Stimulated activated CD4-positive, alpha-beta T cell treated with anti-CD3 and anti-CD28 coated beads, Interleukin-15, amount 100 ng/mL, for 1 hour (primary cell): ENCODE measurements at places on chromosomes 12 and 14.
A peak's percentile ranks its signal among the peaks of the same experiment; 100 is the strongest.

- DNase-seq, result no peak
Measured at GRCh38 chr12:16218234-16218633, 59.3 kb downstream of the SLC15A5 start.

DNA sequence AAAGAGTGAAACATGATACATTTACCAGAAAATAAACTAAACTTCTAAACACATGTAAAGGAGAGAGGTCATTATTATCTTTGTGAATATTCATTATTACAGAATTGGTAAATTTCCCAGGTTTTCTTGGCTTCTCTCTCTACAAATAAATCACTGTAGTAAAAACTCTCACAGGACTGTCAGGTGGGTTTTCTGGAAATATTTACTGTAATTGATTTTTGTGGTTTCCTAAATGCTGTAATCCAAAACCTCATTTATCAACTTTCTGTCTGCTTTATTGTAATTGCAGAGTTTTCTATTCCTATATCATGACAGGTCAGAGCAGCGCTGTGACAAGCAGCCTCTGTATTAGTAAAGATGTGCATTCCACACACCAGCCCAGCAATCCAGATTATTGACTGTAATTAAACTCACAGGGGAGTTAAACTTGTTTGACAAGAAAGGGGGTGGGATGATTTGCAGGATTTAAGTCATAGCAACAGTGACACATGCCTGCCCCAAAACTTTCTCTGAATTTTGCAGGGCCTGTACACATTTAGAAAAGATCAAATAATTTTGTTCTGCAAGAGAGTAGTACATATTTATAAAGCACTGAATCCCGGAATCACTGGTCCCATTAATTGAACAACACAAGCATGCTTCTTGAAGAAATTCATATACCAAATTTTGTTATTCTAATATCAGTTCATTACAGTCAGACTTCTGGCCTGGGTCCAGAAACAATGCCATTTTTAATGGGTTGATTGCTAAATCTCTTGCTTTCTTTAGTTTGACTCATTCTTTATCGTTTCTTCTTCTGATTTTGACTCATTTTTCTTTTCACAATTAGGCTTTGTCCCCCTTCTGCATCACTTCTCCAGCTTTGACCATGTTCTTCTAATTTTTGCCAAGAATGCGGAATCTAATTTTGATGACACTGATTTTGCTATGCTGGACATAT lies 42.2 kb downstream of the PTPRO start:
- no peak for DNase-seq

GRCh38 chr12:110269622-110270124 lies 11.4 kb upstream of the ATP2A2 start:
- DNase-seq, result no peak

DNA sequence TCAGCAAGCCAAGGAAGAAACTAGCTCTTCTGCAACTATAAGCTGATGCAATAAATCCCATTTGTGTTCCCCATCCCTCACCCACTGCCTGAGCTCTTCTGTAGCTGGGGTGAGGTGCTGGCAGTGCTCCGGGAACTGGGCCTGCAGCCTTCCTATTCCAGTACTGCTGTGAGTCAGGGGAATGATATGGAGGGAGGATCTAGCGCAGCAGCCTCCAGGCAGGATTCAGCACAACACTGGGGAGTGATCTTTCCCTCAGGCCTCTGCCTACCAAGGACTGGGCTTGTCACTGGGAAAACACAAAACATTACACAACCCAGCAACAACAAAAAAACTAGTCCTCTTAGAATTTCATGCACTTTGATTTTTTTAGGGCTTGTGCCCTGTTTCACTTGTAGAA lies 58.7 kb downstream of the ST8SIA1 start:
- DNase-seq, result no peak

GRCh38 chr12:15404485-15404884 lies 82.2 kb downstream of the PTPRO start:
- DNase-seq, result no peak

GRCh38 chr12:119621878-119622277 lies 28.3 kb downstream of the TMEM233 start:
- no peak for DNase-seq

DNA sequence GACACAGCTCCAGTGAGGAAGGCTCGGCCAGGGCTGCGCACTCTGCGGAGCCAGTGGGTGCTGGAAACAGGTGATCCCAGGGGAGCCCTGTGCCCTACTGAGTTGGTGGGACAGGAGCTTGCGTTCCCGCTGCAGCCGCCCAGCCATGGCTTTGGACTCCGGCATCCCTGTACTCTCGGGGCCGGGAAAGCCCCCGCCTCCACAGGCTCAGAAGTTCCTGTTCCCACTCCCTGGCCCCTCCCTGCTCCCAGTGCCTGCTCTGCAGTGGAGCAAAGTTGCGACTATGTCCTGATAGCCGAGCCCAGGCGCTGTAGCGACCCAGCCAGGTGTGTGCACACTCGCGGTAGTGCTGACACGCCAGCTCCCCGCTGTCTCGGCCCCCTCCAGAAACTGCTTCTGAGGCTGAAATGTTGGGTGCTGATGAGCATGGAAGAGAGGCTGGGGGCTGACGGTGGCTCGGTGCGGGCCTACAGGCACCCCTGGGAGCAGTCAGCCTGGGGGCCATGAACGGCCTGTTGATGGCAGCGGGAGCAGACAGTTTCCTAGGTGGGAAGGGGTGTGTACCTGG lies 344.6 kb upstream of the MGAT4C start:
- no peak for DNase-seq

DNA sequence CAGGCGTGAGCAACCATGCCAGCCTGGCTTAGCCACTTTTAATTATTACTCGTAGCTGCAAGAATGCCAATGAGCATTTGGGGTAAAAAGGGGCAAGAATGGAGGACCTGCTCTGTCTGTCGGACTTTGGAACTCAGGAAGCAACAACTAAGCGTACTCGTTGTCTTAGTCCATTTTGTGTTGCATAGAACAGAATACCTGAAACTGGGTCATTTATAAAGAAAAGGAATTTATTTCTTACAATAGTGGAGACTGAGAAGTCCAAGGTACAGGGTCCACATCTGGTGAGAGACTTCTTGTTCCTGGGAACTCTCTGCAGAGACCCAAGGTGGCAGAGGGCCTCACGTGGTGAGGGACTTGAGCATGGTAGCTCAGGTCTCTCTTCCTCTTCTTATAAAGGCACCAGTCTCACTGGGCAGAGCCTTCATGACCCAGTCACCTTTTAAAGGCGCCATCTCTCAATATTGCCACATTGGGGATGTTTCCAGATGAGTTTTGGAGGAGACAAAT lies 29.2 kb downstream of the SLC35E3 start:
- no peak for DNase-seq

GRCh38 chr14:97367278-97367677 lies 570.1 kb downstream of the VRK1 start:
- no peak for DNase-seq

DNA sequence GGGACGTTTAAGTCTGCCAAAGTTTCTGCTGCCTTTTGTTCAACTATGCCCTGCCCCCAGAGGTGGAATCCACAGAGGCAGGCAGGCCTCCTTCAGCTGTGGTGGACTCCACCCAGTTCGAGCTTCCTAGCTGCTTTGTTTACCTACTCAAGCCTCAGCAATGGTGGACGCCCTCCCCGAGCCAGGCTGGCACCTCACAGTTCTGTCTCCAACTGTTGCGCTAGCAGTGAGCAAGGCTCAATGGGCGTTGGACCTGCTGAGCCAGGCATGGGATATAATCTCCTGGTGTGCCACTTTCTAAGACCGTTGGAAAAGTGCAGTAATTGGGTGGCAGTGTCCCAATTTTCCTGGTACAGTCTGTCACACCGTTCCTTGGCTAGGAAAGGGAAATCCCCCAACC lies 444.7 kb downstream of the FLRT2 start:
- DNase-seq, result no peak

DNA sequence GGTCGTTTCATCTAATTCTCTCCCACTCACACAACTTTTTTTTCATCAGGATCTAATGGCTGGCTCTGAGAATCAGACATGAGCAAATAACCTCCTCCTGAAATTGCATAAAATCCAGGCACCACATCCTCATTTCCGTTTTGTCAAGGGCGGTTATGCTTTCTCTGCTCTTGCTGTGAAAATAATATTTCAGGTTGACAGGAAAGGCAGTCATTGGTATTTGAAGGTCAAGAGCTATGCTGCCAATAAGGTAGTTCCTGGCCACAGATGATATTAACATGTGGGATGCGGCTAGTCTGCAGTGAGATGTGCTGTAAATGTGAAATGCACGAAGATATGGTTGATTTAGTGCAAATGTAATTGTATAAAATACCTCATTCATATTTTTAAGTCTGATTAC lies 870.2 kb upstream of the TMEM132C start:
- DNase-seq, result no peak

- DNase-seq, result no peak
Measured at GRCh38 chr14:23663127-23663526, 27.0 kb downstream of the DHRS2 start.

DNA sequence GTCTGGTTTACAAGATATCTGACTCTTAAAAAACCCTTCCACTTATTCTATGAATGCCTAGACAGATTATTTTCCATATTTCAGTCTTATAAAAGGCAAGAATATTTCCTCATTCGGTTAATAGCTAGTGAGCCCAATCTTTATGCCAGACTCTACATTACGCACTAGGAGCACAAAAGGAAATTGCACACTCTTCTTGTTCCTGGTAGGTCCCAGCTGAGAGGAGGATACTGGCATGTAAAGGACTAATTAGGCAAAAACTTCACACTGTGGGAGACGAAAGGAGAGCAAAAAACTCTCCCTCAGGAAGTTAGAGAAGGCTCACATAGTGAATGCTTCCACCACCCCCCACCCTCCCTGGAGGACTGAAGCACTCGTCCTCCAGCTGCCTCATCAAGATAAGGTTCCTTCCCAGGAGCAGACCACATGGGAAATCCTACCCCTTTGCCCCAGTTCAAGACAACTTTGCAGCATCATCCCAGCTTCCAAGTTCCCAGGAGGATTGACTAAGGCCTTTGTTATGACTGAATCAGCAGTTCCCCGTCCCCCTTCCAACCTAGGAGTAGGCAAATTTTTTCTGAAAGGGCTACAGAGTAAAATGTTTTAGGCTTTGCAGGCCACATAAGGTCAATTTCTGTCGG lies 14.5 kb downstream of the CAPZA3 start:
- DNase-seq, result no peak

- DNase-seq, result no peak
Measured at GRCh38 chr12:12645485-12645884, 33.8 kb downstream of the CREBL2 start.

- DNase-seq, result no peak
Measured at GRCh38 chr14:54052696-54053385, 96.2 kb upstream of the BMP4 start.

GRCh38 chr12:25197608-25198007 lies 2.6 kb downstream of the ETFRF1 start:
- DNase-seq, result no peak

DNA sequence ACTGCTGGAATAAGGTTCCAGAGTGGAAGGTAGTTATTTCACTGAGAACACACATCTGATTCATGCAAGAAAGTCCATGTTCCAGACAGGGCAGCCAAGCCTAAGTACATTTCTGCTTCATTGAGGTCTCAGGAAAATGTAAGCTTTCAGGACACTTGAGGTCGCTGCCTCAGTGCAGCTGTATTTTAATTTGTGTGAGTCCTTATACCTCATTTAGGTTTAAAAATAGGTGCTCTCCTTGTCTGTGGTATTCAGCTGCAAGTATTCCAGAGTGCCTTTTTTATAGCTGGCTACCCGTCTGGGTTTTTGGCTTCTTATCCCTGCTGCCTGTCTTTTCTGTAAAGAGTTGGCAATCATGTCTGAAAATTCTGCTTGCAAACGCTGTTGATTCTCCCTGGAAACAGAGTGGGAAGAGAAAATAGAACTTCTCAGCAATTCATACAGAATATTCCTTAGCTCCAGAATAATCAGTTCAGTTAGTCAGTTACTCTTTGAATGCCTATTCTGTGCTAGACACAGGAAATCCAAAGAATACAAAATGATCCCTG lies 45.3 kb upstream of the PLBD1 start:
- DNase-seq, result no peak

DNA sequence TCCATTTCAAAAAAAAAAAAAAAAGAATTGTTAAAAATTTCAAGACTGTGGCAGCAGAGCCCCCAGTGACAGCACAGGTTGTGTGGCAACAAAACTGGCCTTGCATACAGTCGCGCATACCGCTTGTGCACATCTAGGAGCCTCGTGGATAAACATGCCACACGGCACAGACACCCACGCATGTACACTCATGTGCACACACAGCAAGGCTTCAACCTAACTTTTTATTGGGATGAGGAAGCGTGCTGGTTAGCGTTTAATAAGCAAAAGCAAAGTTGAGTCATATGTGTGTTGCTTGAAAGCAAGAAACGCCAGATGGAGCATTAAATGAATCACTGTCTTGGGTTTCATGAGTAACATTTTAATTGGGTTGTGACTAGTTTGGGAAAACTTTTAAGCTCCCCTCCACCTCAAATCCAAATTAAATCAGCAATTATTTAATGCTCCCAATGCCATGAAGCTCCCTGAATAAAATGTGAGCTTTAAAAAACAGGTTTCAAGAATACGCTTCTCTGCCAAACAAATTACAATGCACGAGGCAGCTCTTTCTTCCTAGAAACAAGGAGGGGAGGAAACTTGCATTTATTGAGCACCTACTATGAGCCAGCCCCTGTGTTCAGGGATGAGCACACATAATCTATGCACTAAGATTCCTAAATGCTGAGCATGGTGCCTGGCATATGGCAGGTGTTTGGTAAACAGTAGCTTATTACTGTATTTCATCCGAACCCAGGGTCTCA lies 35.7 kb upstream of the EML1 start:
- no peak for DNase-seq

- DNase-seq, result no peak
Measured at GRCh38 chr12:12918781-12919389, 27.5 kb downstream of the GPRC5A start.

DNA sequence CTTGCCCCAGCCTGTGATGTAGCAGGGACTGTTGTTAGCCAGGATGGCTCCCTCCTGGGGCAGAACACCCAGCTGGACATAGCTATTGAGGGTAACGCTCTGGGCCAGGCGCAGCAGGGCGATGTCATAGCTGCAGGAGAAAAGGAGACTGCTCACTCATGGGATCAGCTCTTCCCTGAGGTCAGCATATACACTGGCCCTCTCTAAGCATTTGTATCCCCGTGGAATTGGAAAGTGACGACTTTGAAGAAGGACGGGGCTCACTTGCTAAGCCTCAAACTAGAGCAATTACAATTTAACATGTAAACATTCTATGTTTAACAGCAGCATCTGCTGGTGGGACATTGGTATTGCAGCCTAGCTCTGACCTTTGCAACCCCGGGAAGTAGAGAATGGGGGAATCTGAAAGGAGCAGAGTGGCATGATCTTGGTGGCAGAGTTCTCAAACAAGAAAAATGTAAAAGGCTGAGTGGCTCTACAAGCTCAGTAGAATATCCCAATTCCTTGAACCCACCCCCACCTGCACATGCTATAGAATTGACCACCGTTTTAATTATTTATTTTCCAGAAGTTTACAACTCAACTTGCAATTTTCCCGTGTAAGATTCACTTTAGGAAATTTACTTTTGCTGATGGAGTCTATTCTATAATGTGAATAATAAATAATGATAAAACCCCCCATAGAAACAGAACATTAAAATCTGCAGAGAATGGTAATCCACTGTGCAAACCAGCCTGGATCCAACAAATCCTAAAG lies 5.0 kb downstream of the CELA1 start:
- peak; percentile 43 for DNase-seq

GRCh38 chr12:114894076-114894475 lies 210.1 kb upstream of the TBX3 start:
- DNase-seq, result no peak

- DNase-seq, result no peak
Measured at GRCh38 chr14:65164068-65164824, 61.9 kb upstream of the MAX start.

- no peak for DNase-seq
Measured at GRCh38 chr14:56862836-56863235, 52.6 kb upstream of the OTX2 start.
